ENCODE measurements at places on chromosomes 16 and 17.
A peak's percentile ranks its signal among the peaks of the same experiment; 100 is the strongest.

DNA sequence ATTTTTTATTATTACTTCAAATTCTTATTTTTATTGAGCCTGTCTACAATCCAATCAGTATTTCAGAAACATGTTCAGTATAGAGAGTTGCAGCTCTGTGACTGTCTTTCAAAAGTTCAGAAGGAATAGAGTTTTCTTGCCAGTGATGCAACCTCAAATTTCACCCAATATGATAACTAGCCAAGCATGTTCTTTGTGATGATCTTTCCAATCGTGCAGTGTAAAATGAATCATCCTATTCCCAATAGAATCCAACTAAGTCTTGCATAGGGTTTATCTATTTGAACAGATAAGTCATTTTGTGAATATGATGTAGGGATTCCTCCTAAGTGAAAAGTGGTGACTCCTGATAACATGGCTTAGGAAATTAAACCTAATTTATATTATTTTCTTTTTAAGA lies 937.8 kb downstream of the KCNJ2 start:
- DNase-seq = no peak

- no peak for DNase-seq
Measured at GRCh38 chr17:66423056-66423955, 120.9 kb downstream of the PRKCA start.

- DNase-seq = peak; percentile 78
Measured at GRCh38 chr16:566475-567372, at the start of gene NHLRC4. Gene NHLRC4 (plus strand): TSS chr16:567005. CDS start chr16:568048, 1,043 bp downstream.

DNA sequence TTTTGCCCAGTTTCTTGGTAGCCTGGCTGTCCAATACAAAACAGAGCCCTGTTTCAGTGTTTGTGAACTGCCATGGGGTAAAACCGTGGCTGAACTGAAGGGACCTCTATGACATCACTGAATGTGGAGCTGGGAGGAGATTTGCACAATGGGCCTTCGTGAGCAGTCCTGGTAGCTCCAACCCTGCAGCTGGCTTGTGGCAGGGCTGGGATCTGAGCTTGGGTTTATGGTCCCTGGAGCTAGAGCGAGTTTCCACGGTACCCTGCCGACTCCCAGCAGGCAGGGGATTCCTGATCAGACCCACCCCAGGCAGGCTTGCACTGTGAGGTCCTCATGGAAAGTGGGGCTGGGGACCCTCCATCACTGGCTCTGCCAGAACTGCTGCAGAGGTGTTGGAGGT lies 247.0 kb downstream of the GSG1L start:
- no peak for DNase-seq

- DNase-seq = no peak
Measured at GRCh38 chr17:53166731-53167130, 656.0 kb upstream of the KIF2B start.

DNA sequence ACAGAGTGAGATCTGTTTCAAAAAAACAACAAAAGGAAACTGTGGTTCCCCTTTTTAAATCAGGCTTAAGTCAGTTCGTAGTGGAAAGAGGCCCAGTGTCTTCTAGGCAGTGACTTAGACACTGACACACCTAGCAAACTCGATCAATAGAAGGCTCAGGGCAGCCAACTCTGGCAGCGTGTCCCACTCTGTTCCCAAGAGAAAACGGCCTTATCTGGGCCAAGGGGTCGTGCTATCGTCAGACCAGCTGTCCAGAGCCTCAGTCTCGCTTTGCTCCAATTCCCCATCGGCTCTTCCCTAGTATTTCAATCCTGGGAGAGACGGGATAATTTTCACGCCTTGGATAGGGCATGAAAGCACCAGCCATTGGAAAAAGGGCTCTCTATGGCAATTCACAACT lies 72.9 kb downstream of the SLC5A11 start:
- DNase-seq = peak; percentile 77

DNA sequence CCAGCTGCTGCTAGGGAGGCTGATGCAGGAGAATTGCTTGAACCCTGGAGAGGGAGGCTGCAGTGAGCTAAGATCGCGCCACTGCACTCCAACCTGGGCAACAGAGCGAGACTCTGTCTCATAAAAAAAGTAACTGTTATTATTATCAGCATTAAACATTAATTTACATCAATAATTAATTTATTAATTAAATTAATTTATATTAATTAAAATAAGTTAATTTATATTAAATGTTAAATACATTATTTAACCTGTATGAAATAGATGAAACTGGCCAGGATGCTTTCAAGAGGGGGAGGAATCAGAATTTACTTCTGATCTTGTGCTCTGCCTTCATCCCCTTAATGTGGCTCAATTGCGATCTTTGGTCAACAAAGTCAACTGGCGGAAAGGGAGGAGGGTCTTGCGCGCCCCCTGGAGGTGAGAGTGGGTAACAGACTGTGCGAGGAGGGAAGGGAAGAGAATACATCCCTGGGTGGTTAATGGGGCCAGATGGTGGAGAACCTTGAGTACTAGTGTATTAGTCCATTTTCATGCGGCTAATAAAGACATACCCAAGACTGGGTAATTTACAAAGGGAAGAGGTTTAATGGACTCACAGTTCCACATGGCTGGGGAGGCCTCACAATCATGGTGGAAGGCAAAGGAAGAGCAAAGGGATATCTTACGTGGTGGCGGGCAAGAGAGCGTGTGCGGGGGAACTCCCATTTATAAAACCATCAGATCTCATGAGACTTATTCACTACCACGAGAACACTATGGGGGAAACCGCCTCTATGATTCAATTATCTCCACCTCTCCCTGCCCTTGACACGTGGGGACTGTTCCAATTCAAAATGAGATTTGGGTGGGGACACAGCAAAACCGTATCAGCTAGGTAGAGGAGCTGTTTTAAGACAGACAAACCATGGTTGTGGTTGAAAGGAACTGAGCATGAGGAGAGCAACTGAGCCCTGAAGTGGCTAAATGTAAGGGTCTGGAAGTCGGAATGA lies 15.7 kb upstream of the CPPED1 start:
- DNase-seq = peak; percentile 7

DNA sequence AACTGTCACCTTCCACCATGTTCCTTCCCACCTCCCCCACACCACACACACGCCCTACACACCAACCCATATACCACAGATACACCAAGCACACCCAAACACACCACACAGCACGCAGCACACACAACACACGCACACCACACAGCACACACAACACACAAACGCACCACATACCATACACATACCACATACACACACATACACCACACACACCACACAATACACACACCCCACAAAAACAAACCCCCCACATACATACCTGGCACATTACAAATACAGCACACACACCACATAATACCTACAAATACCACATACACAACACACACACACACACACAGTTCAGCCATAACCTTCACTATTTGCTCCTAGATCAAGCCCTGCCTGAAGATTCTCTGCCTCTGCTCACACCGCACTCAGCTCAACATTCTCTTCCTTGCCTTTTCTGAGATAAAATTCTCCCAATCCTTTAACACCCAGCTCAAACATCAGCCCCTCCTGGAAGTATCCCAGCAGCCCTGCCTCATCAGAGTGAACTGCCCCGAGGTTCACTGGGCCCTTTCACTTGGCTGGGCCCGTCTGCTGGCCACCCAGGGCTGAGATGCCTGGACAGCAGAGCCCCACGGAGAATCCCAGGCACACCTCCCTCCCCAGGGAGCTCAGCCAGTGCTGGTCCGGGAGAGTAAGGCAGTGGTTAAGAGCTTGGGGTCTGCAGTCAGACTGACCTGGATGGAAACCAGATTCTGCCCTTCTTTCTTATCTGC lies 31.9 kb upstream of the CPNE2 start:
- DNase-seq = no peak

DNA sequence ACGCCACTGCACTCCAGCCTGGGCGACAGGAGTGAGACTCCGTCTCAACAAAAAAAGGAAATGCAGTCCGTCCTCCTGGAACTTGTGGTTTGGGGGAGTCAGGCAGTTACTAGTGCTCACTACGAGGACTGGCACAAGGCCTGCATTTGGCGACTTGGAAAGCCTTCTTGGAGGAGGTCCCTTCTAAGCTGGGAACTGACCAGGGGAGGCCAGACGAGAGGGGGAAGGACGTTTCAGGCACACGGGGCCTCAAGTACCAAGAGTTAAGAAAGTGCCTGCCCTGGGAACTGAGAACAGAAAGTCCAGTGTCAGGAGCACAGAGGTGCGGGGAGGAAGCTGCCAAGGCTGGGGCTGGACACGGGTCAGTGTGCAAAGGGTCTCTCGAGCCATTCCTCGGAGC lies 89.9 kb downstream of the ABR start:
- DNase-seq = peak; percentile 74

- DNase-seq = peak; percentile 33
Measured at GRCh38 chr16:12345349-12345748, 368.8 kb downstream of the SNX29 start.

DNA sequence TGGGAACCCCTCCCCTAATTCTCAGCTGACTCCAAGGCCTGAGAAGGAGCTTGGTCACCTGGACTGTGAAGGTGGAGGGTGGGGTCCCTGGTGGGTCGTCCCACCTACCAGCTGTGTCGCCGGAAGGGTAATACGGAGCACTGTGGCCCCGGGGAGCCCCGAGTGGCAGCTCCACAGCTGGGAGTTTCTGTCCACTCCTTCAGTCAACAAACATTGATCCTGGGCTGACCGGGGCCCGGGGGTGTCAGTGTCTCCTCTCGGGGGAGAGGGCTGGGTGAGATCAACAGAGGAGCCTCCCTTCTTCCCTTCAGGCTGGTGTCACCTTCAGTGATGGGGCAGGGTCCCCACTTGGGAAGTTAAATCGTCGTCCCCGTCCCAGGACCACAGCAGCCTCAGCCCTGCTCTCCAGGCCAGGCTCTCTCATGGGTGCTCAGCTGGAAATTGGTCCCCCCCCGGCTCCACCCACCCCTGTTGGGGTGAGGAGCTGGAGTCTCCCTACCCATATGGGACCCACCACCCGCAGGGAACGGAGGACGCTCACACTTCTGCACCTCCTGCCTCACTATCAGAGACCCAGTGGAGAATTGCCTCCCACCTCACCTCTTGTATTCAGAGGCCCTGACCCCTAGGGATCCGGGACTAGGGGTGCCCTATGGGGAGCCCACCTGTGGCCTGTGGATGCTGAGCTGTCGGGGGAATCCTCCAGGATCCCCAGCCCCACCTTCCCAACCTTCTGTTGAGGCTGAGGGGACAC lies 1.9 kb downstream of the GCGR start:
- no peak for DNase-seq

GRCh38 chr16:20740007-20740883 lies 1.4 kb downstream of the THUMPD1 start:
- DNase-seq = peak; percentile 44

DNA sequence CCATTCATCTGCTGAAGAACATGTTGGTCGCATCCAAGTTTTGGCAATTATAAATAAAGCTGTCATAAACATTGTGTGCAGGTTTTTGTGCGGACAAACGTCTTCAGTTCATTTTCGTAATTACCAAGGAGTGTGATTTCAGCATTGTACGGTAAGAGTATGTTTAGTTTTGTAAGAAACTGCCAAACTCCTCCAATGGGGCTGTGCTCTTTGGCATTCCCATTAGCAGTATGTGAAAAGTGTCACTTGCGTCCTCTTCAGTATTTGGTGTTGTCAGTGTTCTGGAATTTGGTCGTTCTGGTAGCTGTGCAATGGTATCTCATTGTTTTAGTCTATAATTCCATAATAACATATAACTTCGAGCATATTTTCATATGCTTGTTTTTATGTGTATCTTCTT lies 120.9 kb downstream of the BCAS3 start:
- DNase-seq = no peak

DNA sequence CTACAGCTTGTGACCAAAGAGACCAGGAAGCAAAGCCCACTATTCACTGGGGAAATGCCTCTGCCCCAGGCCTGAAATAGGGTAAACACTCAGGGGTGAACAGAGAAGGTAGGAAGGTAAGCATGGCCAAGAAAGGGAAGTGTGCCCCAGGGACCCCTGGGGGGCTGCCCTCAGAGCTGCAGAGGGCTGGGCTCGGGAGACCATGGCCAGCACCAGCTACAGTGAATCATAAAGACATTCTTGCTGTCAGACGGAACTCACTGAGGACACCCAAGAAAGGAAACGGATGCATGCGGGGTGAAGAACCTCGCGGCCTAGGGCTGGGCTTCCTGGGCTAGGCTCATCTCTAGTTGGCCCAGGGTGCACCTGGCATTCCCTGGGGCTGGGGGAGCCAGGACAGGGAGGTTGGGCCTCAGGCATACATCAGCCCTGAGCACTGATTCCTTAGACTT lies 9.6 kb downstream of the HIC1 start:
- no peak for DNase-seq

- no peak for DNase-seq
Measured at GRCh38 chr17:50090071-50090470, 5.1 kb upstream of the PDK2 start.

DNA sequence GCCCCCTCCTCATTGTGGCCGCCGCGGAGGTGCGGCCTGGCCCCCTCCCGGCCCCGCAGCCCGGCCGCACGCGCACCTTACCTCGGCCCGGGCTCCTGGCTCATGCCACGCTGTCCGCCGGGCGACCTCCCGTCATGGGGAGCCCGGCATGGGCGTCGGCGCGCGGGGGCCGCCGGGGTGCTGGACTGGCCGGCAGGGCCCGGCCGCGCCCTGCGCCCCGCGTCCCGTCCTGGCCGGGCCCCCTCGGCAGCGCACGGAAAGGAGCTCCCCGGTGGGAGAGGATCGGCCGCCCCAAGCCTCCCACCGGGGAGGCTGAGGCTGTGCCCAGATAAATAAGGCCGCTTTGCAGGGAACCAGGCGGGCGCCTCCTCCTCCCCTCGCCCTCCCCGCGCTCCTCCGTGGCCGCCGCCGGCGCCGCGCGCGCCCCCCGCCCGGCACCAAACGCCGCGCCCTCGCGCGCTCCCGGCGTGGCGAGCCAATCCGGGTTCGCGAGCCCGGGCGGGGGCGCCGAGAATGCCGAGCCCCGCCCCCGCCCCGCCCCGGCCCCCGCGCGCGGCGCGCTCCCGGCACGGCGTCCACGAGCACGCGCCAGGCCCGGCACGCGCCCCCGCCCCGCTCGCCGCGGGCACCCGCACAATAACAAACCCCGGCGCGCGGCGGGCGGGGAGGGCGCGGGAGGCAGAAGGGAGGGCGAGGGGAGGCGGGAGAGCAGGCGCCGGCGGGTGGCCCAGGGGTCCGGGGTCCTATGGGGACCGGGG lies at the start of gene FBXL16:
FBXL16 (minus strand) TSS at position 371 of the 758 bp plus-strand sequence. CDS start 8,396 bp downstream, outside the sequence.
- no peak for DNase-seq

DNA sequence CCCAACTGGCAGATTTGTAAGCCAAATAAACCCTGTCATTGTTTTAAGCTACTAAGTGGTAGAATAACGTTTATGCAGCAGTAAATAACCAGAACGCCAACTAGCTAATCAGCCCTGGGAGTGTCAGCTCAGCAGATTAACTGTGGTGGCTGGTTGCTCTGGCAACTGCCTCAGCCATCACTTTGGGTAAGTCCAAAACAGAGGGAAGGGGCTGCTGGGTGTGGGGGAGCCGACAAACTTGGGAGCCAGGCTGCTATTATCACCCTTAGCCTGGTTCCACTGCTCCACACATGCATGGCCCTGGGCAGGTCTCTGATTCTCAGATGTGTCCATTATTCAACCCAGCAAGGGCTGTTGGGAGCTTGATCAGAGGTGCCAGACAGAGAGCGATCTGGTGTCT lies 22.2 kb upstream of the RHOT1 start:
- no peak for DNase-seq

DNA sequence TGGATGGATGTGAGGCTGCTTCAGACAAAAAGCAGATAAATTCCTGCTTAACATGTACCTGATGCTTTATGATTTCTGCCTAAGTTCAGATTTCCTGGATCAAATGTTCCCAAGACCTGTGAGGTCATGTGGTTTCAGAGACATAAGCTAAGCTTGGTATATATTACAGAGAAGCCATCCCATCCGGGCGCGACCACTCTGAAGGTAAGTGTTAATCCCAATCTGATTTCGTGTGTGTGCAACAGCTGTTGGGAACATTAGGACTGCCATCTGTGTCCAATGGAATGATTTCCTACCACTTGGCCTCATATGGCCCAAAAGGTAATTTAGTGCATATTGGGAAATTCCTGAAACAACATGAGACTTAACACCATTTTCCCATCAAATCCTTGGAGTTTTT lies 199.1 kb downstream of the HS3ST3B1 start:
- DNase-seq = no peak
